ENCODE measurements at places on chromosomes 11 and 22.

DNA sequence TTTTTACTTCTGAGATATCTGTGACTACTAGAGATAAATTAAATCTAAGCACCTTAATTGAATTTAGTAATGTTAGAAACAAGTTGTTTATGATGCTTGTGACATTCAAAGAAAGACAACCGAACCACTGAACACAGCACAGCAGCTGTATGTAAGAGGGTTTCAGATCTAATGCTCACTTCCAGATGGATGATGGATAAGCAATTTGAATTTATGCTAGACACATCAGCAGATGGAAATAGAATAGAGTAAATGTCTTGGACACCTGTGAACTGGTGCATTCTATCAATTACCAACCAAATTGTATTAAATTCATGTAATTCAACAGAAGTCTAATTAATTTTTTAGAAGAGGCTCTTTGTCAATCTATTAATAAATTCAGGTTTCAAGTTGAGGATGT lies 306.3 kb downstream of the CNTN5 start:
- DNase-seq = no peak

GRCh38 chr11:133993107-133993506 lies 36.3 kb upstream of the IGSF9B start:
- DNase-seq = no peak

DNA sequence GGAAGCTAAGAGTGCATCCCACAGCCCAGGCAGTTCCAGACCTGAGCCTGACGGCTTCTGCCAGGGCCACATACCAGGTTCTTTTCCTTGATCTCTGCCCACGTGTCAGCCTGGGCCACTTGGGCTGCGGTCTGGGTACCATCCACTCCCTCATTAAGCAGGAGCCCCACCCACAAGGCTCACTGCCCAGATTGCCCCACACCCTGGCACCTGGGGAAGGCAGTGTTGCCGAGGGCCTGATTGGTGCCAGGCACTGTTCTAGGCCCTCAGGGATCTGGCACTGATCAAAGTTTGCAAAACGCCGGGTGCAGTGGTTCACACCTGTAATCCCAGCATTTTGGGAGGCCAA lies 15.4 kb downstream of the GGA1 start:
- DNase-seq = no peak

DNA sequence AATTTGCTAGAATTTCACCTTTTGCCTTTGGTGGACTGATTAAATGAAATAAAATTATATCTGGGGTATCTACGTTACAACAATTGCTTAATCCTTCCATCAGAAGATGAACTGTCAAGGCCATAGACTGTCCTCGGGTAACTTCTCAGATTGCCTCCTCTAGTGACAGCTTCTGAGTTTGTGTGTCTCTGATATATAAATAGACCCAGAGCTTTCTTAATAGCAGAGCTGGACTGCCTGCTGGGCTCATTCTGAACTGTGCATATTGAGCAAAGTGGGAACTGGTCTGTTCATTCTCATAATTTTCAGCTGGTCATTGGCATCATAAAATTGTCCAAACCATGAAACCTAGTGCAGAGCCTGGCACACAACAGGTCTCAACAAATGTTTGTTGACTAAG lies 99.1 kb upstream of the GRAMD1B start:
- DNase-seq = no peak

DNA sequence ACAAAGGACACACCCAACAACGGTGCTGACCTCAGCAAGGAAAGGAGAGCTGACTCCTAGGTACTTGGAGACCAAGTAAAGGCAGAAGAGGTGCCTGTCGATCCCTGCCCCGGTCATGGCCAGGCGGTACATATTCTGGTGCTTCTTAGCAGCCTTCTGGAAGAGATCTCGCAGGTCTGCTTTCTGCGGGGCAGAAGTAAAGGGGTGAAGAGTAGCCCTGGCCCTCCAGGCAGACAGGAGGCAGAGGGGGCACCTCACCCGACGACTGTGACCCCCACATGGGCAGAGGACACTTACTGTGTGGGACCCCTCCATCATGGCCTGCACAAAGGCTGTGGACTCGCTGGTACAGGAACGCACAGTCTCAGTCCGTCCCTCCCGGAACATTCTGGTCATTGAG lies 7.4 kb downstream of the CPT1B start:
- no peak for DNase-seq

DNA sequence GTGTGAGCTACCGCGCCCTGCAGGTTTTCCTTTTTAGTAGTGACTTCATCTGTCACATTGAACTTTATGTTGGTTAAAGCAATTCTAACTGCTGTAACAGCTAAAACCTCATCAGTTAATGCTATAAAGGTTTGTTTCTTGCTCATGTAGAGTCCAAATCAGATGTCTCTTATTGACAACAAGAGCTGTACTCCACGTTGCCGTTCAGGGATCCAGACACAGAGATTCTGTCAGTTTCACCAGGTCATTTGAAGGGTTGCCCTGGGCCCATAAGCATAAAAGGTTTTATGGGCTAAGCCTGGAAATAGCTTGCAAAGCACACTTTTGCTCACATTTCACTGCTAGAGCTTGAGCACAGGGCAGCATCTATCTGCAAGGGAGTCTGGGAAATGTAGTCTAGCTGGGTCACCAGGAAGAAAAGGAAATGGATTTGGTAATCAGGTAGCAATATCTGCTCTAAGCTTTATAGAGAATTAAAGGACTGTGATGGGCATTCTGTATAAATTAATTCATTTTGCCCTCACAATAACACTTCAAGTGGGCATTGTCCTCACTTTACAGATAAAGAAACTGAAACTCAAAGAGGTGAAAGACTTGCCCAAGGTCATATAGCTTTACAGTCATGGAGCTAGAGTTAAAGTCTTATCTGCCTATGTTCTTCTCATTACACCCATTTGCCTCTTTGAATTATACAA lies 25.2 kb upstream of the PTPRJ start:
- peak; percentile 29 for DNase-seq

DNA sequence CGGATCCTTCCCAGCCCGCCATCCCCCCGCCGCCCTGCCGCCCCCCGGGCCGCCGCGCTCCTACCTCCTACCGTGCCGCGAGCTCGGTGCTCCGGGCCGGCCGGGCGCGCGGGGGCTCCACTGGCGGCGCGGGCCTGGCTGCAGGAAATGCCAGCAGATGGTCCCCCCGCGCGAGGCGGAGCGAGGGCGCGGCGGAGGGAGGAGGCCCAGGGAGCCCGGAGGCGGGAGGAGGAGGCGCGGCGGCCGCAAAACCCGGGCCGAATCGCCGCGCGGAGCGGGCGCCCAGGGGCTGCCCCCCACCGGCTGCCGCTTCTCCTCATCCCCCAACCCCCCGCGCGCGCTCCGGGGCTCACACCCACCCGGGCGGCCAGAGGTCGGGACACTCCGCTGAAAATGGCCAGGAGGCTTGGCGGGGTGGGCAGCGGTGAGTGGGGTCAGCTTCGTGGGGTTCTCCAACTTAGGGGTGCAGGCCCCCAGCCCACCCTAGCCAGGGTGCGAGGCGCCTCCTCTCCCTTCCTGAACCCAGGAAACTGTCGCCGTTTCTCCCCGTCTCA lies at the start of gene OSBPL5:
Gene OSBPL5 (minus strand): TSS at position 159 of the 554 bp plus-strand sequence. CDS start 36,162 bp downstream, outside the sequence.
- peak; percentile 7 for DNase-seq

DNA sequence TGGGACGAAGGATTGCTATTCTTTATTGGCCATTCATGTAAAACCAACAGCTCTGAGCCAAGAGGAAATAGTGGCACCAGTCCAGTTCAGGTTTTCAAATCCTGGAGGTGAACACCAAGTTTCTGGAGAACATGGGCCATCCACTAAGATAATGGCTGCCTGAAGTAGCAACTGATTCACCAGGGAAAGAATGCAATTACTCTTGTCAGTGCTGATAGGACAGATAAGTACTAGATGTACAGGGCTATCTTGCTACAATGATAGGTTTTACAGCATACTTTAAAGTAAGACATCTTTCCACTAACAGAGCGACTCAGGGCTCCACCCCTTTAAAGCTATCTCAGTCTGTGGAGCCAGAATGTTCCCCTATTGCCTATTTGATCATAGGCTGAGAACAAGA lies 36.8 kb upstream of the APOA1 start:
- DNase-seq = no peak

GRCh38 chr11:117876341-117877119 lies at the start of gene FXYD6:
Gene FXYD6 (minus strand): TSS chr11:117876658. CDS start chr11:117842776, 33,882 bp downstream.
- DNase-seq = no peak

GRCh38 chr11:41003339-41004282 lies 455.8 kb downstream of the LRRC4C start:
- DNase-seq = no peak

DNA sequence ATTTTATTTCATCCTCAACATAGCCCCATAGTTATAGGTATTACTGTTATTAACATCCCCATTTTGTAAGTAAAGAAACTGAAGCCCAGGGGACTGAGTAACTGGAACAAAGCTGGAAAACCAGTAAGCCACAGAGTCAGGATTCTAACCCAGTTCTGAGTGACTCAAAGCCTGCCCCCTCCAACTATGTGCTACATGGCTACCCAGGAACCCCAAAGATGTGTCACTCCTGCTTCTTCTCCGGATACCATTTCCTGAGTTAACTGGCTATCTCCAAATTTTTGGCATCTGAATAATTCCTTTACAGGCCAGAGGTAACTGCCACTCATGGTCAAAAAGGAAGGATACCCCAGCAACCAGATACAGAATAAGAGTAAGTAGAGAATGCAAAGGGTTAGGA lies 43.6 kb downstream of the TENM4 start:
- DNase-seq = no peak

GRCh38 chr11:100861212-100861611 lies 174.1 kb downstream of the ARHGAP42 start:
- DNase-seq = no peak

GRCh38 chr22:46739094-46739870 lies 1.2 kb upstream of the CERK start:
- DNase-seq = no peak

- DNase-seq = no peak
These were observed 452.7 kb upstream of the CCDC179 start for GRCh38 chr11:23313001-23313400.

DNA sequence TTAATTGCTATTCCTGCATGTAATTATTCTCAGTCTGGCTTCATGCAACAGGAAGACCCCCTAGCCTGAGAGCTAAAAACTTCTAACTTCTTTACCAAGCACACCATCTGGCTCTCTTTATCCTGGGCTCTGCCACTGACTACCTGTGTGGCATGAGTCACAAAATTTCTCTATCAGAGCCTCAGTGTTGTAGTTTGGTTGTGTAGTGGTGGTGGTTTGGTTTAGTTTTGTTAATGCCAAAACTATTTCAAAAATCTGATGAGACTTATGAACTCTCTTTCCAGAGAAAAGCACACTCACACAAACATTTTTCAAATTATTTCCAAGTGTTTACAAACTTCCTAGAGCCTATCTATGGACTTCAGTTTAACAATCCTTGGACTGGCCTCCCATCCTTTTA lies 7.5 kb upstream of the IL17RA start:
- no peak for DNase-seq

GRCh38 chr11:119194811-119195440 lies 9.7 kb downstream of the NHERF4 start:
- no peak for DNase-seq

- peak; percentile 33 for DNase-seq
These were observed 5.9 kb downstream of the ARRB1 start for GRCh38 chr11:75345455-75346160.

GRCh38 chr11:86453290-86454030 lies 78.8 kb downstream of the CCDC81 start:
- peak; percentile 1 for DNase-seq

DNA sequence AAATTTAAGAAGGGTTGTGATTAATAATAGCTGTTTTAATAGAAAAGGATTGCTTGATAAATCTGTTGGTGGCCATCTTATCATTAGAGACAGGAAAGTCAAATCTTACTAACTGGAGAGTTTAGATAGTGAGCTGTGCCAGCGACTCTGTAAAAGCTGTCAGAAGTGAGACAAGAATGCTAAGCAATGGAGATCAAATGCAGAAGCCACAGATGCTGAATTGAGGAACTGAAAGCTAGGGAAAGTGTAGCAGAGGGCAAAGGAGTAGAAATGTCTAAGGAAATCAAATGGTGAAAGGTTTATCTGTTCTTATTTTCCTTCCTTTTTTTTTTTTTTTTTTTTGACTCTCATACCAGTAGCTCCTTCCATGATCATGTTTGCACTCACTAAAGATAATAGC lies 13.7 kb downstream of the MS4A13 start:
- DNase-seq = peak; percentile 66

DNA sequence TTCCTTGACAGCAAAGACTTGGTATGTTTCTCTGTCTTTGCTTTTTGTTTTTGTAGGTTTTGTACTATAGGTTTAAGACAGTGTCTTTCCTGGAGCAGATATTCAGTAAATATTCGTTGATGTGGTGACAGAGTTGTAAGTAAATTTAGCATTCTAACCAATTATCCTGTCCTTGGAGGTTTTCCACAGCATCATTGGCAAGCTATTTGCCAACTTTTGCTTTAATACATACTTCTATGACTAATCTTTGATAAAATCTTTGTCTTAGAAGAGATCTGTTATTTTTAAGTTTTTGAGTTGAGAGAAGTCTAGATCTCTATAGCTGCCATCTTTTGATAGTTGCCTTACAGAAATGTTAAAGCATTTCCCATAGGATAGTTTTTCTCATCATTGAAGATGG lies 3.8 kb downstream of the USP47 start:
- DNase-seq = no peak

DNA sequence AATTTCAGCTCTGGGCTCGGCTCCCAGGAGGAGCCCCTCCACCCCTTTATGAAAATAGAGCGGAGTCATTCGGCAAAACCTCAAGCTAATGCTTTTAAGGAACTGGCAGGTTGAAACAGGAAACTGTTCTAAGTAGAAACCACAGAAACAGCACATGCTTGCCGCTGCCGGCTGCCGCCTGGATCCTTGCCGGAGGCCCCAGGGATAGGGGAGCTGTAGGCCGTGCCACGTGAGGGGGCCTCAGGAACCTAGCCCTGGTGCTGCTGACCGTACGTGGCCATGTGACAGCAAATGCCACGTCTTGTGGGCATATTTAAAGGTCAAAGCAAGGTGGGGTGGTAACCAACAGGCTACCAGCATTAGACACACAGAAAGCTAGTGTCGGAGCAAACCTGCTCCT lies 77.9 kb upstream of the TIMP3 start:
- peak; percentile 95 for DNase-seq

GRCh38 chr11:75143420-75143731 lies 7.5 kb upstream of the SLCO2B1 start:
- DNase-seq = no peak

- DNase-seq = no peak
These were observed 129.9 kb upstream of the TTC12 start for GRCh38 chr11:113184498-113184897.

All from Kasumi-1 (cell line).